Glutamatergic neuron (in vitro differentiated cells): ENCODE measurements at places on chromosomes 1 and 21.
A peak's percentile ranks its signal among the peaks of the same experiment; 100 is the strongest.

DNA sequence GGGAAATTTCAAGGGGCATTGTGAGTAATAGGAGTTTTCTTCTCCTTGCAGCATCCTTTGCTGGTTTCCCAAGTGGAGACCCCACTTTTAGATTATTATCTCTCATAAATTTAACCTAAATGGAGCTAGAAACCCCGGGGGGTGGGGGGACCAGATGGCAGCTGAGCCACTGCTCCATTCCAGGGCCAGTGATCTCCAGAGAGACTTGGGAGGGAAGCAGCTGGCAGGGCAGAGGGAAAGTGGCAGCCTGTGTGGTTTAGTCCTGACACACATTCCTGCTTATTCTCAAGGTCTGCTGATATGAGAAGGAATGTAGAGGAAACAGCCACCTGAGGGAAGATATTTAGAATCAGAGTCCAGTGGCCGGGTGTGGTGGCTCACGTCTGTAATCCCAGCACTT lies 16.3 kb downstream of the PCP4L1 start:
- DNase-seq, result peak; percentile 52
- peak overlapping the region; percentile 52 for H3K27ac ChIP-seq
- H3K4me1 ChIP-seq, result peaks cover 12% of the 10 kb centered on the region
- H3K4me3 ChIP-seq, result no peak overlapping the region
- H3K27me3 ChIP-seq, result no peaks in the 10 kb centered on the region
- no peaks in the 10 kb centered on the region for H3K36me3 ChIP-seq

- peaks cover 6% of the 10 kb centered on the region for H3K27me3 ChIP-seq
- H3K4me3 ChIP-seq, result no peak overlapping the region
- no peak for DNase-seq
These were observed 78.8 kb downstream of the TRABD2B start for GRCh38 chr1:47918257-47918867.

GRCh38 chr21:41902946-41903345 lies 23.8 kb upstream of the PRDM15 start:
- H3K36me3 ChIP-seq, result no peaks in the 10 kb centered on the region
- H3K4me1 ChIP-seq, result peaks cover 6% of the 10 kb centered on the region
- peaks cover 4% of the 10 kb centered on the region for H3K27me3 ChIP-seq
- no peak overlapping the region for H3K4me3 ChIP-seq
- no peak overlapping the region for H3K27ac ChIP-seq
- DNase-seq, result no peak

DNA sequence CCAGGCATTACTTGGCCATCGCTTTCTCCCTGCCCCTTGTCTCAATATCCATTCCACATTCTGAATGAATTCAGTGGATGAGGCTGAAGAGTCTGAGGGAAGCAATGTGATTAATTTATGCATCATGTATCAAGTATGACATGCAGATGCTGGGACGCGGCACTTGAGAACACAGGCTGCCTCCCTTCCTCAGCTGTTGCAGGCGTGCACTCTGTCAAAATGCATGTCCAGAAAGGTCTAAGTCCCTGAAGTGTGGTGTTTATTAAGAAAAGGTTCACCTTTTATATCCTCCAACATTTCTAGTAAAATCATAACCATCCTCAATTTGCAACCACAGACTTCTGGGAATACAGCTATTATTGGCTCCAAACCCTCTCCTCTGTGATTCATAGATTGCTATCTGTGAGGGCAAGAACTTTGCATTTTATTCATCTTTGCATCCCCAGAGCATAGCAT lies 22.6 kb upstream of the RAB3GAP2 start:
- H3K4me3 ChIP-seq, result no peak overlapping the region
- peaks cover 3% of the 10 kb centered on the region for H3K4me1 ChIP-seq
- DNase-seq, result no peak
- no peaks in the 10 kb centered on the region for H3K27me3 ChIP-seq
- H3K36me3 ChIP-seq, result no peaks in the 10 kb centered on the region
- no peak overlapping the region for H3K27ac ChIP-seq

DNA sequence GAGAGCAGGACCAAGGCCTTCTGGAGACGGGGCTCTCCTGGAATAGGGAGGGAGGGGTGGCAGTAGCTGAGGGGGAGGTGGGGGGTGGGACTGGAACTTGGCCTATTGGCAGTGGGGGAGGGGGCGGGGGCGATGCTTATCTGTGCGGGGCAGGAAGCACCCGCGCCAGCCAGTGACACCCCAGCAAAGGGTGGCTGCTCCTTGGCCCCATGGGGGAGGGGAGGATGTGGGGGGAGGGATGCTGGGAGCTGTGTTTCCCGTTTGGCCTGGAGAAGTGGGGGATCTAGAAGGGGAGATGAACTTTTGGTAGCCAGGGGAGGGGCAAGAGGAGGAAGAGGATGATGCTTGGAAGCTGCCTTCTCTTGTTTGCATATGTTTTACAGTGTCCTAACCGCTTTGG lies 11.0 kb downstream of the ZBTB7B start:
- H3K27ac ChIP-seq, result no peak overlapping the region
- H3K36me3 ChIP-seq, result no peaks in the 10 kb centered on the region
- H3K4me3 ChIP-seq, result no peak overlapping the region

GRCh38 chr1:35832276-35832905 lies 24.6 kb downstream of the AGO4 start:
- H3K36me3 ChIP-seq, result peaks cover 5% of the 10 kb centered on the region
- DNase-seq, result no peak
- no peak overlapping the region for H3K27ac ChIP-seq
- no peak overlapping the region for H3K4me3 ChIP-seq
- no peaks in the 10 kb centered on the region for H3K4me1 ChIP-seq

DNA sequence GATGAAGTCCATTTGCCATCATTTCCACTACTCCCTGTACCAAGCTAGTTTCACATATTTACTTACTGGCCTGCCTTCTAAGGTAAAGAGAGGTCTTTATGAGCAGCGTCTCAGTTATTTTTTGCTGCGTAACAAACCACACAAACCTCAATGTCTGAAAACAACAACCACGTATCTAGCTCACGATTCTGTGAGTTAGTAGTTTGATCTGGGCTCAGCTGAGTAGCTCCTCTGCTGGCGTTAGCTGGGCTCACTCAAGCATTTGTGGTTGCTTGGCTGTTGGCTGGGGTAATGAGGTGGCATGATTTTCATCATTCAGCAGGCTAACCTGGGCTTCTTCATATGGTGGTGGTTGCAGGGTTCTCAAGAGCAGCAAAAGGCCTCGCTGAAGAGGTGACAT lies 225.4 kb downstream of the FOXD2 start:
- no peaks in the 10 kb centered on the region for H3K36me3 ChIP-seq
- no peak for DNase-seq
- H3K27me3 ChIP-seq, result peaks cover 3% of the 10 kb centered on the region
- no peak overlapping the region for H3K4me3 ChIP-seq
- no peak overlapping the region for H3K27ac ChIP-seq

- no peak for DNase-seq
- no peaks in the 10 kb centered on the region for H3K4me1 ChIP-seq
- no peak overlapping the region for H3K27ac ChIP-seq
- no peak overlapping the region for H3K4me3 ChIP-seq
These were observed 195.4 kb downstream of the LMX1A start for GRCh38 chr1:165161130-165161529.

- no peak for DNase-seq
- peaks cover 19% of the 10 kb centered on the region for H3K4me1 ChIP-seq
- no peak overlapping the region for H3K27ac ChIP-seq
- H3K36me3 ChIP-seq, result peaks cover 15% of the 10 kb centered on the region
- no peaks in the 10 kb centered on the region for H3K27me3 ChIP-seq
These were observed 22.1 kb downstream of the PSEN2 start for GRCh38 chr1:226892524-226892875.

DNA sequence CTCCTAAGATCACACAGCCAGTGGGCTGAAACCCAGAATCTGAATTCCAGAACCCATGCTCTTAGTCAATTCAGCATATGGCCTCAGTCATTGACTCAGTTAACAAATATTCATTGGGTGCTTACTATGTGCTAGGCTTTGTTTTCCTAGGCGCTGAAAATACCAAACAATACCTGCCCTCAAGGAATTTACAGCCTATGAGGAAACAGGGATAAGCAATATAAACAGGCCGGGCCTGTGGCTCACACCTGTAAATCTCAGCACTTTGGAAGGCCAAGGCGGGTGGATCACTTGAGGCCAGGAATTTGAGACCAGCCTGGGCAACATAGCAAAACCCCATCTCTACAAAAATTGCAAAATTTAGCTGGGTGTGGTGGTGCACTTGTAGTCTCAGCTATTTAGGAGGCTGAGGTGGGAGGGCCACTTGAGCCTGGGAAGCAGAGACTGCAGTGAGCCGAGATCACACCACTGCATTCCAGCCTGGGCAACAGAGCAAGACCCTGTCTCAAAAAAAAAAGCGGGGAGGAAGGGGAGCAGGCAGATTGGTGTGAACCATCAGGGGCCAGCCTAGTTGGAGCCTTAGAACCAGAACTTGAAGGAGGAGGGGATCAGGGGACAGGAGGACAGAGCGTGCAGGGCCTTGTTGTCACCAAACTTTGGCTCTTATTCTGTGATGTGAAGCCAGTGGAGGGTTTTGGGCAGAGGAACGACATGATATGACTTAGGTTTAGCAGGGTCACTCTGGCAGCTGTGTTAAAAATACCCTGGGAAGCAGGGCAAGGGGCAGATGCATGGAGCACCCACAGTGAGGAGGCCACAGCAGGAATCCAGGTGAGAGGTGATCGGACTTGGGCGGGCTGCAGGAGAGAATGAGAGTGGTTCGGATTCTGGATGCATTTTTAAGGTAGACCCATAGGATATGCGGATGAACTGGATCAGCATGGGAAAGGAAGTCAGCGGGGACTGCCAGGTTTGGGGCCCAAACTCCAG lies 5.8 kb downstream of the TINAGL1 start:
- H3K36me3 ChIP-seq, result no peaks in the 10 kb centered on the region
- no peak overlapping the region for H3K4me3 ChIP-seq
- no peak overlapping the region for H3K27ac ChIP-seq
- H3K27me3 ChIP-seq, result peaks cover 11% of the 10 kb centered on the region

DNA sequence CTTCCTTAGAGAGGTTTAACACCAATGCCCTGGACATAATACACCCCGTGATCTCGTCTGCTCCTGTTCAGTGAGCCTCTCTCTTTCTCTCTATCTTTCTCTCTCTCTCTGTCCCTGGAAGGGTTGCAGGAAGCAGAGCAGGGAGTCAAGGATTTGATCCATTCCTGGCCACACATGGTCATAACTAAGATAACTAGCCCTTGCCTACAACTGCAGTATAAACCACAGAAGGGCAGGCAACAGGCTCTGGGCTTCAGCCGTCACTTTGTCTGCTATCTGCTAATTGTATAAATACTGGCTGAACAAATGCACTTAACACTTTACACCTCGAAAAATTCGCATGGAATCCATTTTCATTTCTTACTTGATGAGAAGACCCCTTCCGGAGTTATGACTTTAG lies 357.5 kb upstream of the RUNX1 start:
- no peaks in the 10 kb centered on the region for H3K36me3 ChIP-seq
- DNase-seq, result no peak
- no peak overlapping the region for H3K4me3 ChIP-seq
- H3K27me3 ChIP-seq, result peaks cover 3% of the 10 kb centered on the region
- no peaks in the 10 kb centered on the region for H3K4me1 ChIP-seq
- H3K27ac ChIP-seq, result no peak overlapping the region

DNA sequence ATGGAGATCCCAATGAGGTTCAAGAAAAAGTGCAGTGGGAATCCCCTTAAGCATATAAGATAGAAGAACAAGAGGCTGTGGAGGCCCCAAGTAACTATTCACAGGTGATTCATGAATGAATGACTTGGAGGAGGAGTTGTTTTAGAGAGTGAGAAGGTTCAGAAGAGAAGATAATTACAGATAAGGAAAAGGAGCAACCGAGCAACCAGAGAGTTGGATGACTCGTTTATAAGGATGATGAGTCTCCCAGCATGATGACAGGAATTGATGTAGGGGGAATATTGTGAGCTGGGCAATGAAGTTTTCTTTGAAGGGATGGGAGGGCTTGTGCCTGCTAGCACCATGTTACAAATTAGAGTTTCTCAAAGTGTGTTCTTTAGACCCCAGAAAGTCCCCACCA lies 9.8 kb downstream of the C8A start:
- H3K27me3 ChIP-seq, result no peaks in the 10 kb centered on the region
- no peak overlapping the region for H3K27ac ChIP-seq
- H3K4me3 ChIP-seq, result no peak overlapping the region
- no peak for DNase-seq
- H3K36me3 ChIP-seq, result no peaks in the 10 kb centered on the region

DNA sequence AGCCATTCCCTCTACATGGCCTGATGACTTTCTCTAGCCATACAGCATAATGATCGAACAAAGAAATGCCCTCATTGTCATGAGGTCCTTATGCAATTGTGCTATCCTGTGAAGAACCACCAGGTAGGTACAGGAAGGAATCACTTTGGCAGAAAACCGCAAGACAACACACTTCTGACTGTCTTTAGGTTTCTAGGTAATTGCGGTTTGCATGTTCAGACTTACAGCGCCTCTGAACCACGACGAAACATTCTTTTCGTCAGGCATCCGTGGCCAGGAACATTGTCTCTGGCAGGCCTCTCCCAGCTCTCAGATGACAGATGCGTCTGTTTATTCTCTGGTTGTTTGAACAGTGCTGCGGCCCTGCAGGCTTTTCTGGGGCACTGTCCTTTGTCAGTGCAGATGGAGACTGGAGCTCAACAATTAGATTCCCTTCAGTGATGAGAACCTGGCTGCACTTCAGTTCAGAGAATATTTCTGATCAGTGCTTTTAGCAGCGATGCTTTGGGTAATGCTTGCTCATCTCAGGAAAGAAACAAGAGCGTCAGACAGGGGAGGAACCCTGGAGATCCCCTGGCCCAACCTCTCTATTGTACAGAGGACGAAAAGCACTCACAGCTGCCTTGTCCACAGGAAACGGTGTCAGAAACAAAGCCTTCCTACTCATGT lies 63.4 kb downstream of the B3GALT5 start:
- peaks cover 3% of the 10 kb centered on the region for H3K4me1 ChIP-seq
- no peak for DNase-seq
- H3K4me3 ChIP-seq, result no peak overlapping the region
- H3K27ac ChIP-seq, result peak overlapping the region; percentile 65
- H3K27me3 ChIP-seq, result peaks cover 3% of the 10 kb centered on the region

- no peaks in the 10 kb centered on the region for H3K36me3 ChIP-seq
- peaks cover 5% of the 10 kb centered on the region for H3K27me3 ChIP-seq
- peaks cover 4% of the 10 kb centered on the region for H3K4me1 ChIP-seq
These were observed 11.2 kb upstream of the RNF223 start for GRCh38 chr1:1085171-1085841.

DNA sequence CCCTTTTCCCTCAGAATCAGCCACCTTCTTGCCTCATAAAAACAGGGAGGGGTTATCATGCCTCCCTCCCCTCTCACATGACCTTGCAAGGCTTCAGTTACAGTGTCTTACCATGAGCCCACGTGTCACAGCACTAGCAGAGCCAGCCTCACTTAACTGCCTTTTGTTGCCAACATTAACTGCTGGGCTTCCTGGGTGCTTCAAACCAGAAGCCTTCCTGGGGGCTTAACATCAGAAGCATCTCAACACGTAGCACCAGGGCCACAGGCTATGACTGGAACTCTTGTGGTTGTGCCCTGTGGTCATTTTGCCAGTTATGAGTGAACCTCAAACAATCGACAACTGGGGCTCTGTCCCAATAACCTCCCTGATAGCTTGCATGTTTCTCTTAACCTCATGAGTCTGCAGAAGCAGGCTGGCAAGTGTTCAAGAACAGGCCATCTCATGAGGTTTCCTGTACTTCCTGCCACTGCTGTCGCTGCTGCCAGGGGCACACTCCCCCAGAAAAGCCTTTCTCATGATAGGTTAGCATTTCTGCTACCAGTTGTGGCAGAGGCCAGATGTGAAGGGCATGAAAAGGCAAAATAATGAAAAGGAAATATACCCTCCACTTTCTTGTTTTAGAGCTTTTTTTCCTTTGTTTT lies 132.2 kb downstream of the GLUL start:
- H3K27me3 ChIP-seq, result no peaks in the 10 kb centered on the region
- no peaks in the 10 kb centered on the region for H3K4me1 ChIP-seq
- H3K27ac ChIP-seq, result no peak overlapping the region

- H3K27ac ChIP-seq, result no peak overlapping the region
- H3K4me1 ChIP-seq, result no peaks in the 10 kb centered on the region
- no peak overlapping the region for H3K4me3 ChIP-seq
- no peaks in the 10 kb centered on the region for H3K27me3 ChIP-seq
- DNase-seq, result no peak
These were observed 131.5 kb downstream of the DHRS3 start for GRCh38 chr1:12486401-12487005.
